ENCODE measurements at places on chromosomes 2 and 18.

- DNase-seq = no peak
These were observed 4.3 kb upstream of the EFHD1 start for GRCh38 chr2:232629129-232629475.

DNA sequence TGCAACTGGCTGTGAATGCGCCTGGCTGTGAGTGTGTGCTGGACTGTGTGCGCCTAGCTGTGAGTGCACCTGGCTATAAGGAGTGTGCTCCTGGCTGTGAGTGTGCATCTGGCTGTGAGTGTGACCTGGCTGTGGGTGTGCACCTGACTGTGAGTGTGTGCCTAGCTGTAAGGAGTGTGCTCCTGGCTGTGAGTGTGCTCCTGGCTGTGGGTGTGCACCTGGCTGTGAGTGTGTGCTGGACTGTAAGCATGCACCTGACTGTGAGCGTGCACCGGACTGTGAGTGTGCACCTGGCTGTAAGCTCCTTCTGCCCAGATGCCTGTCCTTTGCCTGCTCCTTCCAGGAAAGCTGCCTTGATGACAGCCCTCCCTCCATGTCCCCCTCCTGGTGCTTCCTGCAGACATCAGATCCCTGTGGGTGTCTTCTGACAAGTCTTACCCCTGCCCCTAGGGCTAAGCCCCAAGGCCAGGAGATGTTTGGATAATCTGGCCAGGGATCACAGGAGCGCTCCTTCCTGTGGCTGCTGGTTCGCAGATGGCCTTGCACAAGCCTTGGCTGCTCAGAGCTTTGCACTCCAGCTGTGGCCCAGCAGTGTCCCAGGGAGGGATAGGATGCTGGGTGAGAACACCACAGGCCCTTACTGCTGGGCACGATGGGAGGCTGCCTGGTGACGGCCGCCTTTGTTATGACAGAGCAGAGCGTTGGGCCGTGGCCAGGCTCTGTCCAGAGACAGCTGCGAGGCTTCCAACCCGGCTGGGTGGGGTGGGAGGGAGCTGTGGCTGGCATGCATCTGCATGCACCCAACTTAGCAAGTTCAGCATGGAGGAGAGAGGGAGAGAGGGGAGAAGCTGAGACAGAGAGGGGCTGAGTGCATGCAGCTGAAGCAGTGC, 89.9 kb downstream of the GLI2 start:
- no peak for DNase-seq

GRCh38 chr18:35159782-35160181, 81.1 kb upstream of the ZNF397 start:
- no peak for DNase-seq

- DNase-seq = no peak
These were observed 545.8 kb downstream of the BCL11A start for GRCh38 chr2:60007671-60008070.

- peak; percentile 12 for DNase-seq
These were observed 3.8 kb upstream of the FRZB start for GRCh38 chr2:182870227-182870626.

- no peak for DNase-seq
These were observed 120.6 kb upstream of the FBXO11 start for GRCh38 chr2:48026865-48027264.

GRCh38 chr2:218155953-218156479, 10.7 kb downstream of the CXCR1 start:
- DNase-seq = no peak

DNA sequence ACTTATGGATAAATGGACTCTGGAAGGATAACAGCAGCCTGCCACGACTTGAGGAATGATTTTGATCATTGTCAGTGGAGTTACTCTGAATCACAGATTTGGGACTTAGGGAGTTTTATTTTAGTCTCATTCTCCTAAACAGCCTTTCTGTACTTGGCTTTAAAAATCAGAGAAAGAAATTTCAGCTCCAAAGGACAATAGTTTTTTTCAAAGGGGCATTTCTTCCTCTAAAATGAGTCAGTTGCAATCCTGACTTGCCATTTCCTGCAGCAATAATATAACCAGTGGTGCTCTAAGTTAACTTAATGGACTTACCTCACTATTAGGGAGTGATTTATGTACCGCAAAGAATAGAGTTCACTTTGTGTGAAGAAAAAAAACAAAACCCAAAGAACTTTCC, 35.1 kb upstream of the MTX2 start:
- DNase-seq = no peak

- DNase-seq = no peak
These were observed 279.9 kb downstream of the ALPK2 start for GRCh38 chr18:58348951-58349350.

- peak; percentile 39 for DNase-seq
These were observed 58.1 kb downstream of the NCKAP1 start for GRCh38 chr2:182980115-182980514.

GRCh38 chr2:386406-387103, 98.7 kb upstream of the ALKAL2 start:
- no peak for DNase-seq

DNA sequence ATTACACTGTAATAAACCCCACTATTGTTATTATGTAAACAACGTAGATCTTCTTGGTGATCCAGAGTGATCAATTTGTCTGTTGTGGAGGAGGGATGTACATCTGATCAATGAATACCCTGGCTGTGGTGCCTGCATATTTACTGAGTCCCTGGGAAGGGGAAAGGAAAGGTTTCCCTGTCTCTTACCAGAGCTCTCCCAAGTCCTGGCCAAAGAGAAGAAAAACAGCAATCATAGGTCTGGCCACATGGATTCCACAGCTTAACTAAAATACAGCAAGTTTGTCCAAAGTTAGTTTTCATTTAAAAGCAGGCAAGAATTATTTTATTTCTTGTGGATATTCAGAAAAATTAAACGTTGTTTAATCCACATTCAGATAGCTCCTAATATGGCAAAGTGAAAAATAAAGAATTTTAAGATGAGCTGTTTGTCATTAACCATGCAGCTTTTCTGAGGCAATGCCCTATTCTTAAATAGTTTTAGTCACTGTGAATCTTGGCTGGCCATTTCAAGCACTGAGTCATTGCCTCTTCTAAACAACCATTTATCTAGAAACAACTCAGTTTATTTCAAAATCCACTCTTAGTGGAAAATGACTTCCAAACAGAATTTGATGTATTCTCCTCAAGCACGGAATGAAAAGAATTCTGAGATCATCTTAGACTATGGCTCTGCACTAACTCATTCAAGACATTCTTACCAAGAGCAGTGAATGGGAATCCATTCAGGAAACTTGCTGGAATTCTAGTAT, 1004.4 kb upstream of the CDH2 start:
- no peak for DNase-seq

DNA sequence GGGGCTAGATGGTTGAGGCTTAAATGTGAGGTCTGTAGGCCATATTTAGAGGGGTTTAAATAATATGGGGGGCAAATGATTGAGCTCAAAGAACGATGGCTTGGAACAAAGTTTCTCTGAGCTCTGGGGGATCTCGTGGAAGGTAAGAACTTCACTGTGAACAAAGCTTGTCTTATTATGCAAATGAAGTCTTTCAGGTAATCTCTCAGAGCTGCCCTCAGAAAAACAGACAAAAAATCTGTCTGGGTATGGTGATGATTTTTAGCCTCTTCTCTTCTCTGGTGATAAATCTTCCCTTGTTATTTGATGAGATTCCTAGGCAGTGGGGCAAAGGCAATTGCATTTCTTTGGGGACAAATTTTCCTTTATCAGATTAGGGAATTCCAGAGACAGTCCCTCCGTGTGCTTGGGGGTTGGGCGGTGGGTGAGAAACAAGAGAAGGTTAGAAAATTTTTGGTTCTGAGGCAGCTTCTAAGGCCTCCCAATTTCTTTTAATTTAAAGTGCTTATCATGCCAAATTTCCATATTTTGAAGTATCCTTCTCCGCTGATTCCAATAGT, 760.4 kb downstream of the TSN start:
- DNase-seq = no peak

DNA sequence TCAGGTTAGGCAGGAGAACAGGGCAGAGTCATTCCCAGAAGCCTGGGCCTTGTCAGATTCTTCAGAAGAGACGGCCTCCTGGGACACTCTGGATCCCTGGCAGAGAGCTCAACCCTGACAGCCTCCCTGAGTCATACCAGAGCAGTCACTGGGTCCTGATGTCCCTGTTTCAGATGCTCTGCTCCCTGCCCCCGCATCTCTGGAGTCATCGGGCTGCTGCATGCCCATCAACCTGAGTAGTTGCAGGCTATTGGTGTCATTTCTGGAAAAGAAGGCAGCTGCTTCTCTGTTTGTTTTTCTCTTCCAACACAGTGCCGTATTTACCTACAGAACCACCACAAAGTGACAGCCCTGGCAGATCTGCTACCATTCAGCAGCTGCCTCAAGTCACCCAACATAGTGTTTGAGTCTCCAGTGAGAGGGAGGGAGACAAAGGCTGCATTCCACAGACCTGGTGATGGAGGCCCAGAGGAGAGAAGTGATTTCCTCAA, 145.1 kb downstream of the B3GNT2 start:
- DNase-seq = peak; percentile 31

DNA sequence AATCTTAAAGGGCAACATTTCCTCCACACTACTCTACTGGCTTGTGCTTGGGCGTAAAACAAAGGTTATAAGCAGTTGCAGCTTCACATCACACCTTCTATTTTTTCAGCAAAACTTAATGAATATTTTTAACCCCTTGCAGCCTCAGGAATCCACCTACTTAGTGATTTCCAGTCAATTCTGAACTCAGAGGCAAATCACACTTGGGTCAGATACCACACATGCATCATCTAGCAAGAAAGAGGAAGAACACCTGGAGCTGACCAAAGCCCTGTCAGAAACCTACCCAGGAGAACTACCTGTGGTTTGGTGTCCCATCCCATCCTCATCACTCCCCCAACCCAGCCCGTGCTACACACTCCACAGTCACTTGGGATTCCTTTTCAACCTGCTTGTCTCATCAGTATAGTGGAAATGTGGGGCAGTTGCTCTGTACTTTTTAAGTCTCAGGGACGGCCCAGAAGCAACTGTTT, 25.5 kb downstream of the PIAS2 start:
- DNase-seq = peak; percentile 68

DNA sequence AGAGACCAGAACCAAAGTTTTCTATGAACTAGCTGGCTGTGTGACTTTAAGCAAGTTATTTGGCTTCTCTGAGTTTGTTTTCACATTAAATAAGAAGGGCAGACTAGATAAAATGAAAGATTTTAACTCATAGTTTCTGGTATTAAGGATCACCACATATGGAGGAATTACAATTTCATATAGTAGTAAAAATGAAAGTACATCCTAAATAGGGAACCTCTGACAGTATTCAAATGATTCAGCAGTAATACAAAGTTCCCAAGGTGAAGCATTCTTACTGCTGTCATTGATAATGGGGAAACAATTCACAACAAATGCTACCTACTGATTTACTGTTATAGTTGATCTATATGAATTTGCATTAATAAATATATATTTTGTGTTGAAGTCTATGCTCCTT, 170.3 kb upstream of the VRK2 start:
- DNase-seq = no peak

GRCh38 chr2:28052691-28053090, 162.2 kb downstream of the BABAM2 start:
- no peak for DNase-seq

DNA sequence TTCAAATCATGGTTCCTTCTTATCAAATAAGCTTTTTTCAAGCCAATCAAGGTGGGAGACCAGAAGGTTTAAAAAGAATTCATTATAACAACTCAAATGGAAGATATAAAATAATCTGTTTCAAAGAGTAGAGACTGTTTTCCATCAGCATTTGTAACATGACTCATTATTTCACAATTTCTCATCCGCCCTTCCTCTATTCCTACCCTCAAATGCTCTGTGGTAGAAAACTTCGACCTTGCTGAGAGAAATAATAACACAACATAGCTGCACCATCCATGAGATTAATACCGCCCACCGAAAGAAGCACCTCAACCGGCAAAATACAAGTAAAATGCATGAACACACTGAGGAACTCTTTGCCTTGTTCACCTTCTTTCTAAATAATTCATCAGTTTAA, 2039.2 kb upstream of the CELF4 start:
- DNase-seq = no peak

GRCh38 chr2:238488347-238488826, 61.7 kb downstream of the ASB1 start:
- no peak for DNase-seq

GRCh38 chr2:118845522-118846441, 1.7 kb downstream of the EN1 start:
- no peak for DNase-seq

DNA sequence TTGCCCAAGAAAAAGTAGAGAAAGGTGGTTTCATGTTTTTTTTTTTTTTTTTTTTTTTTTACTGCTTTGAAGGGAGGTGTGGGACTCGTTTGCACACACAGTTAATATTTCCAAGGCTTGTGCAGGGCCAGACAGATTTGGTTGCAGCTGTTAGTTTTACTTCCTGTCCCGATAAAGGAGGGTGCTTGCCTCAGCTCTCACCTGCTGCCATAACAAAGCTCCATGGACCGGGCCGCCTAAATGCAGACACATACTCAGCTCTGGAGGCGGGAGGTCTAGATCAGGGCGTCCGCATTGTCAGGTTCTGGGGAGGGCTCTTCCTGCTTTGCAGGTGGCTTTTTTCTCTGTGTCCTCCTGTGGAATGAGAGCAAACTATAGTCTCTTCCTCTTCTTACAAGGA, 69.9 kb downstream of the ODC1 start:
- DNase-seq = peak; percentile 82

DNA sequence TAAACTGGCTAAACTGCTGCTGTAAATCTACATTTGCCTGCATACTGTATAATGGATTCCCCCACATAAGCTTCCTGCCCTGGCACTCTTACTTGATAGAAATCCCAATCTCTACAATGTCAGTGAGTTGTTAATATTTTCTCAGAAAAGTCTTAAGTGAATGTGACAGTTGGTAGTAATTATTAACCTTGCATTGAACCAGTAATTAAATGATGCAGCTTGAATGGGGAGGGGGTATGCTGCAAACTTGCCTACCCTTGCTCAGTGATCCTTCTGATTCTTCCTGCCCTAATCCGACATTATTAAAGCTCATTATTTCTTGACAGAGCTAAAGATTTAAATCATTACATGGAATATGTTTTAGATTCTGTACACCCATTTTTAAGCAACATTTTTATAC, 119.0 kb upstream of the CDH7 start:
- DNase-seq = no peak

- no peak for DNase-seq
These were observed 70.9 kb downstream of the MTCL1 start for GRCh38 chr18:8776013-8776943.

DNA sequence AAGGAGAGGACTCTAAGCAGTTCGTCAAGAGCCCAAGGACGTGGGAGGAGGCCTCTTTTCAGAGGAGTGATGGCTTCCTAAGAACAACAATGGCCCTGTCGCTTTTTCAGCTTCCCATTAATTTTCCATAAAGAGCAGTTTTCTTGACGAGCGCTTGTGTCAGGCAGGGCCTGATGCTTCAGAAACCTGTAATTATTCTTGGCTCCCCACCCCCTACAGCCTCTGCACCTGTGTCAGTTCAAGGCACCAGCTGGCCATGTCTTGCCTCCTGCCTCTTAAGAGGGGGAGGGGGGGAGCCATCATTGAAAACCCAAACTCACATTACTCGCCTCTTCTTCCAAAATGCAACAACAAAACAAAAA, 32.3 kb downstream of the KLF7 start:
- no peak for DNase-seq

GRCh38 chr2:223306371-223306770, 254.4 kb downstream of the KCNE4 start:
- no peak for DNase-seq

Data from GM10248 (cell line).